ENCODE measurements at places on chromosomes 1 and 21.

- no peak for DNase-seq
These were observed 40.9 kb downstream of the DUSP10 start for GRCh38 chr1:221700948-221701347.

- DNase-seq: no peak
These were observed 27.7 kb downstream of the STYXL2 start for GRCh38 chr1:167121375-167122120.

DNA sequence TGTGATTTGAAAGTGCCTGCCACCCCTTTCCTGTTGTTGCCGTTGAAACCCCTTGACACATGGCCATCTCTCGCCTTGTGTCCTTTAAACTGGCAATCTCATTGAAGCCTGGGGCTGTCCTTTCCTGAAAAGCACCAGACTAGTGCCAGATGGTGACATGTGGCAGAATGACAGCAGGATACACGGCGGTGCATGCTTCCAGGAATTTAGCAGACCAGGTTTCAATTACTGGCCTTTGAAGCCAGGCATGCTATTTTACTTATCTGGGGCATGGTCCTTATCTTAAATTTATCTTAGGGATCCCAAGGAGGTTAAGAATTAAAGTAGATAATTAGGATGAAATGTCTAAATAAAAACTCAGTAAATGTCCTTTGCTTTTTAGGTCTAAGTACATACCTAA lies 15.2 kb downstream of the PLPPR4 start:
- no peak for DNase-seq

DNA sequence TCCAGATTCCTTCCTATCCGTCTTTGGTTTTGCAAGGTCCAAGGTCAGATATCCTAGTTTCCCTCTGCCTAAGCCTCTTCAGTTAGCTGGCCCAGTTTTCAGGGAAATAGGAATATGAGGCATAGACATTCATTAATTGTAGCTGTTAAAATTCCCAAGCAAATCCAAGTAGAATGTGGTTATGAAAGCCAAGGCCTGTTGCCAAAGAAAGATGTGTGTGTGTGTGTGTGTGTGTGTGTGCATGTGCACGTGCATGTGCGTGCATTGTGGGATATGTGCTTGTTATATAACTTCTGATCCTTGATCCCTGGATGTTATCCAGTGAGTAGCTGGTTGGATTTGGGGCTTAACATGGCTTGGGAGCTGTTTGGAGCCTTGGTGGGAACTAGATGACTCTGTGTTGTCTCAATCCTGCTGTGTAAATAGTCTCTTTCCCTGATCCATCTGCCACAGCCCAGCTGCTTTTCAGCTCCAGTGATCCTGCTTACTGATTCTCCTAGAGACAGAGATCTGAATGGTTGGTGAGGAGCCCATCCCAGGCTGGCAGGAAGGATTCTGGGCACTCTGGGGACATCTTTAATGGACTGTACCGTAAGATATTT lies 70.6 kb upstream of the GCLM start:
- peak; percentile 68 for DNase-seq

GRCh38 chr1:84264961-84265360 lies 36.5 kb upstream of the SAMD13 start:
- DNase-seq: no peak

DNA sequence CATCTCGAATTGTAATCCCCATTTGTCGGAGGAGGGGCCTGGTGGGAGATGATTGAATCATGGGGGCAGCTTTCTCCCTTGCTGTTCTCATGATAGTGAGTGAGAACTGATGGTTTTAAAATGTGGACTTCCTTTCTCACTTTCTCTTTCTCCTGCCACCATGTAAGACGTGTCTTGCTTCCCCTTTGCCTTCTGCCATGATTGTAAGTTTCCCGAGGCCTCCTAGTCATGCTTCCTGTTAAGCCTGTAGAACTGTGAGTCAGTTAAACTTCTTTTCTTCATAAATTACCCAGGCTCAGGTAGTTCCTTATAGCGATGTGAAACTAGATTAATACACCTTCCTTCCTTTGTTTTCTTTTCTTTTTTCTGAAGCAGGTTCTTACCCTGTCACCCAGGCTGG lies 13.9 kb downstream of the DNAJC6 start:
- DNase-seq: no peak

DNA sequence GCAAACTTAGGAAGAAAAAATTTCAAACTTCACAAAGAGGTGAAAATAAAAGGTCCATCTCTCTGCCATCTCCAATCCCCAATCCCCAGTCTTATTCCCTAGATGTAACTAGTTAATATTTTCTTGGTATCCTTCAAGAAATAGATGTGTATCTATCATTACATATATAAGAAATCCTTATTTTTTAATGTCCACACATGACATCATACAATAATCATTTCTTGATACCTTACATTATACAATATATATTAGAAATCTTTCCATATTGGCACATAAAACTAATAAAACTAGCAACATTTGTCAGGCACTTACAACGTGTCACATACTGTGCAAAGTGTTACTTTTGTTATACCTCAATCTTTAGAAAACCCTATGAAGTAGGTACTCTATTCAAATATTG lies 16.2 kb downstream of the DOCK7 start:
- no peak for DNase-seq

- no peak for DNase-seq
These were observed 3.1 kb upstream of the GBP6 start for GRCh38 chr1:89360716-89361115.

Measured in fibroblast of pulmonary artery (primary cell).